ENCODE measurements at places on chromosomes 1 and 21. TPM values are rescaled to one million over a fixed set of nuclear protein-coding genes. Genes with fewer than 3 reads are reported as not detected.

- H3K27ac ChIP-seq, result no peak overlapping the region
- H3K27me3 ChIP-seq, result no peaks in the 10 kb centered on the region
- no peaks in the 10 kb centered on the region for H3K4me1 ChIP-seq
- DNase-seq, result no peak
- H3K36me3 ChIP-seq, result 0 out of 2 replicates have a peak, but pooled peaks cover 6% of the 10 kb centered on the region
- H3K4me3 ChIP-seq, result no peak overlapping the region
These were observed 21.4 kb downstream of the COL6A1 start for GRCh38 chr21:46002841-46003574.

GRCh38 chr21:17697473-17697872, 84.8 kb upstream of the BTG3 start:
- H3K27me3 ChIP-seq, result no peaks in the 10 kb centered on the region
- H3K4me1 ChIP-seq, result no peaks in the 10 kb centered on the region
- no peaks in the 10 kb centered on the region for H3K36me3 ChIP-seq
- DNase-seq, result no peak
- no peak overlapping the region for H3K4me3 ChIP-seq

DNA sequence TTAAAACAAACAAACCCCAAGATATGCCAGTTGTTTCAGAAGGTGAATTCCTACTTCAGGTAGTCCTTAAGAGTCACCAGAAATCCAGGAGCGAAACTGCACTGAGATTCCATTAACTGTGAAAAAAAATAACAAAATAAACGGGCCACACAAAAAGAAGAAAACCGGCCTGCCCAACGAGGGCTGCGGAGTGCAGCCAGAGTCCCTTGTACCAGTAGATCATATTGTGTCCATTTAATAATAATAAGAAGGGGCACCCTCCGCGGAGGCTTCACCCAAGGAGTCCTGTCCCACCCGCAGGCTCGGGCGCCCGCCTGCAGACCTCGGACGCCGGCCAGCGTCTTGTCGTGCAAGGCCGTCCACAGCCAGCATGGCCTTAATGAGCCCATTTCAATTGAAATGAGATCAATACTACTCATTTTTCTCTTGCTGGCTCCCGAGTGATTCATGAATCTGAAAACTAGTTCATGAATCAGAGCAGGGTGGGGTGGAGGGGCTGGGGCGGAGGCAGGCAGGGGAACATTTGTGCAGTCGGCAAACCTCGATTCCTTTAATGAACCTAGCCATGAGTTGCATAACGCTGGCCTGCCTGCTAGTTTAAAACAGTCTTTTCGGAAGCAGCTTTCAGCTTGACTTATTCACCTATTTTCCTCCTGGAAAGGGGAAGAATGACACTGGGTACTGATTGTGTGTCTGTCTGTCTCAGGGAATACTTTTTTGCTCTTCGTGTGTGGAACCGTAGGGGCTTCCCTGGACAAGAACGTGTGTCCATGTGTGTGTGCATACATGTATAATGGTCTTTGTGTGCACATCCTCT, 113.1 kb upstream of the IRF2BP2 start:
- H3K36me3 ChIP-seq, result no peaks in the 10 kb centered on the region
- H3K4me3 ChIP-seq, result no peak overlapping the region
- no peak for DNase-seq
- H3K4me1 ChIP-seq, result peaks cover 42% of the 10 kb centered on the region

DNA sequence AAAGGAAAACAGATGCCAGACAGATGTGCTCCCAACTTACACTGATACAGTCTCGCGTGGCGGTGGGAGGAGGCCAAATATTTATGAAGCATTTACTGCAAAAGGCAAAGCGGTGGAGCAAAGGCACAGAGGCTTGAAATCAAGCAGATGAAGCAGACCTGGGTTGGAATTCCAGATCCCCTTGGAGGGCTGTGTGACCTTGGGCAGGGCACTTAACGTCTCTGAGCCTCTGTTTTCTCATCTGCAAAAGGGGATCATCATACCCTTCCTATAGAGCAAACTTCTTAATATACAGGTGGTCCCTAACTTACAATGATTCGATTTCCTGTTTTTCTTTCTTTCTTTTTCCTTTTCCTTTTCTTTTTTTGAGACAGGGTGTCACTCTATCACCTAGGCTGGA, 54.1 kb downstream of the IGSF21 start:
- DNase-seq, result no peak
- H3K27me3 ChIP-seq, result no peaks in the 10 kb centered on the region
- no peak overlapping the region for H3K27ac ChIP-seq
- H3K4me1 ChIP-seq, result peaks cover 11% of the 10 kb centered on the region
- no peaks in the 10 kb centered on the region for H3K36me3 ChIP-seq
- H3K4me3 ChIP-seq, result no peak overlapping the region

DNA sequence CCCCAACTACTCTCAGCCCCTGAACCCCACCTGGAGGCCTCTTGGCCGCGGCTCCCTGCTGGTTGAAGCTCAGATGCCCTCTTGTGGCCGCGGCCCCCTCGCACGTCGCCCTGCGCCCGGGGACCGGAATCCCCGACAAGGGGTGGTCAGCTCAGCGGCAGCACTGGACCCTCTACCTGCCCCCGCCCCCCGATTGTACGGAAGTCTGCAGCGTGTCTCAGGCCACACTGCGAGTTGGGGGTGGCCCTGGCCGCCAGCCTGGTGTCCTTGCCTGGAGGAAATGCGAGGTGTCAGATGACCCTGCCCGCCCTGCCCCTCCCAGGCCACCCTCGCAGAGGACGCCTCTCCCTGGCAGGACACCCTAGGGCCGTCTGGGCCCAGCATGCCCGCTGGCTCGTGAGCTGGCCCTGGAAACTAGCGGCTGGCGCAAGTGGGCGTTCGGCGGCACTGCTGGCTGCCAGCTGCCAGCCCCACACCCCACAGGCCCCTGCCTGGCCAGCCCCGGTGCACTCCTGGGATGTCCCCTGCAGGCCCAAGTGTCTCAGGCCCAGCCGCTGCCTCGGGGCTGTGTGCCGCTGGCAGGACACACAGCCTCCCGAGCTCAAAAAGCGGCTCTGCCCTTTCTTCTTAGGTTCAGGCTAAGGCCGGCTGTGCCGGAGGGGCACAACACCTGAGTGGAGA, 60.8 kb downstream of the EDN2 start:
- H3K36me3 ChIP-seq, result no peaks in the 10 kb centered on the region
- no peak overlapping the region for H3K4me3 ChIP-seq
- H3K27ac ChIP-seq, result no peak overlapping the region
- no peaks in the 10 kb centered on the region for H3K4me1 ChIP-seq
- H3K27me3 ChIP-seq, result no peaks in the 10 kb centered on the region

DNA sequence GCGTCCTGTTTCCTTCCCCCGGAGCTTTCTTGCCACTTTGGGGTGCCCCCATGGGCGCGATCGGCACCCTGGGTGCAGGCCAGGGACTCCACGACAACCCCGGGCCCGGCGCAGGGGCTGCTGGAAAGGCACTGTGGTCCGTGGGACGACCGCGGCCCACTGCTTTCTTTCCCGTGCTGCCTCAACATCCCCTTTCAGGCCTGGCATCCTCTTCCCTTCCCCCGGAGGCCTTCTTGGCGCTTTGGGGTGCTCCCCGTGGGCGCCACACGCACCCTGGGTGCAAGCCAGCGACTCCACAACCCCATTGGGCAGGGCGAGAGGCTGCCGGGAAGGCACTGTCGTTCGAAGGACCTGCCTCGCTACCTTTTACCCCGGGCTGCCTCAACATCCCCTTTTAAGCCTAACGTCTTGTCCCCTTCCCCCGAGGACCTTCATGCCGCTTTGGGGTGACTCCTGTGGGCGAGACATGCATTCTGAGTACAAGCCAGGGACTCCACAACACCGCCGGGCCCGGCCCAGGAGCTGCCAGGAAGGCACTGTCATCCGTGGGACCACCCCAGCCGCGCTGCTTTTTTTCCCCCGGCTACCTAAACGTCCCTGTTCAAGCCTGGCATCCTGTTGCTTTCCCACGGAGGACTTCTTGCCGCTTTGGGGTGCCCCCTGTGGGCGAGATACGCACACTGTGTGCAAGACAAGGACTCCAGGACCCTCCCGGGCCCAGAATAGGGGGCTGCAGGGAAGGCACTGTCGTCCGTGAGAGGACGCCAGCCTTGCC, 137.8 kb downstream of the LIPI start:
- no peaks in the 10 kb centered on the region for H3K36me3 ChIP-seq
- DNase-seq, result peak; percentile 49
- H3K4me1 ChIP-seq, result no peaks in the 10 kb centered on the region
- H3K27me3 ChIP-seq, result no peaks in the 10 kb centered on the region
- no peak overlapping the region for H3K4me3 ChIP-seq

DNA sequence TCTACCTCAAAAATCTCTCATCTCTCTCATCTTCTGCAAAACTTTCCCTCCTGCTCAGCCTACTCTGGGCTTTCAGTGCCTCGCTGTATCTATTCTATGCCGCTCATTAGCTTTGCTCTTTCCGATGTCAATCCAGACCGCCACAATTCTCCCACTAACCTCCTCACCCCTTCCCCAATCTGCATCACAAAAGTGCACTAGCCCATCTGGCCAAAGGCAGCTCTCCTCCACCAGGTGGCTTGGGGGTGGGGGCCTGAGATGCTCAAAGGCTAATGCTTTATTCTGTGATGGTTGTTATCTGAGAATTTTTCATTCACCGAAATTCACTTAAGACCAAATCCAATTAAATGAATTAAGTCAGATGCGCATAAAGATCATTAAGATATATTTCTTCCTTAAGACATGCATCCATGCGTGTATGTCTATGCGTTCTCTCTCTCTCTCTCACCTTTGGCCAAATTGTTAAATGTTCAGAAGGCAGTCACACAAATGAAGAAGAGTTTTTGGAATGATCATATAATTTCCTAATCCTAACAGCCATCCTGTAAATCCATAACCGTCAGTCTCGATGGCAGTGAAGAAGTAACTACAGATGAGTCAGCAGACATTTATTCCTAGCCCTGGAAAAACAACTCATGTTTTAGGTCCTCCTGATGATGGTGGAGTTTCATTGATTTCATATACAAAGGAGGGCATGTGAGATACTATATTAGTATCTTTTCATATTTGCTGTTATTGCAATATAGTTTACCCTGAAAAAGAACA, 111.3 kb downstream of the C1orf21 start:
- H3K36me3 ChIP-seq, result no peaks in the 10 kb centered on the region
- 0 out of 2 replicates have a peak overlapping the region, but pooled peaks have one; percentile 1 for H3K4me3 ChIP-seq
- peaks cover 53% of the 10 kb centered on the region for H3K4me1 ChIP-seq
- DNase-seq, result peak; percentile 94
- peak overlapping the region; percentile 47 for H3K27ac ChIP-seq
- no peaks in the 10 kb centered on the region for H3K27me3 ChIP-seq

GRCh38 chr1:6145864-6146410, 34.2 kb downstream of the CHD5 start:
- DNase-seq, result no peak
- peaks cover 24% of the 10 kb centered on the region for H3K27me3 ChIP-seq
- no peak overlapping the region for H3K27ac ChIP-seq
- no peaks in the 10 kb centered on the region for H3K4me1 ChIP-seq

- H3K4me3 ChIP-seq, result no peak overlapping the region
- no peaks in the 10 kb centered on the region for H3K4me1 ChIP-seq
- no peaks in the 10 kb centered on the region for H3K27me3 ChIP-seq
- no peak overlapping the region for H3K27ac ChIP-seq
- H3K36me3 ChIP-seq, result no peaks in the 10 kb centered on the region
These were observed 98.0 kb upstream of the TMPRSS2 start for GRCh38 chr21:41605934-41606285.

- no peak overlapping the region for H3K27ac ChIP-seq
- peaks cover 10% of the 10 kb centered on the region for H3K4me1 ChIP-seq
- no peak overlapping the region for H3K4me3 ChIP-seq
- no peaks in the 10 kb centered on the region for H3K36me3 ChIP-seq
These were observed 73.0 kb downstream of the HS2ST1 start for GRCh38 chr1:86987446-86987845.

- no peak overlapping the region for H3K4me3 ChIP-seq
- no peaks in the 10 kb centered on the region for H3K36me3 ChIP-seq
- no peak overlapping the region for H3K27ac ChIP-seq
- no peak for DNase-seq
These were observed 534.5 kb downstream of the PTPRC start for GRCh38 chr1:199173356-199173755.

DNA sequence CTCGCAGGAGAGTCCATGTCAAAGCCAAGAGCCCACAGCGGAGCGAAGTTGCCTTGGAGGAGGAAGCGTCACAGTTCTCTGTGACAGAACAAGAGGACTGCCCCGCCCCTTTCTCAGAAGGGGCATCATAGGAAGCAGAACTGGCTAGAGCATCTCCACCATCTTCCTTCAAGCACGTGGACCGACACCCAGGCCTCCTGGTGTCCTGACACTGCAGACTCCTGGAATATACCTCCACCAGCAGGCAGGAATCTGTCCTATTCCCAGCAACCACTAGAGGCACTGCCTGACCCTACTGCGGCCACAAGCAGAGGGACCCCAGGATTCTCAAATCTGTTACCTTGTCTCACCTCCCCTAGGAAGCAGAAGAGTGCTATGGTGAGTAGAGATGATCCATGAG, 37.8 kb downstream of the GPA33 start:
- no peak overlapping the region for H3K27ac ChIP-seq
- H3K27me3 ChIP-seq, result no peaks in the 10 kb centered on the region
- peak; percentile 84 for DNase-seq
- H3K36me3 ChIP-seq, result no peaks in the 10 kb centered on the region

DNA sequence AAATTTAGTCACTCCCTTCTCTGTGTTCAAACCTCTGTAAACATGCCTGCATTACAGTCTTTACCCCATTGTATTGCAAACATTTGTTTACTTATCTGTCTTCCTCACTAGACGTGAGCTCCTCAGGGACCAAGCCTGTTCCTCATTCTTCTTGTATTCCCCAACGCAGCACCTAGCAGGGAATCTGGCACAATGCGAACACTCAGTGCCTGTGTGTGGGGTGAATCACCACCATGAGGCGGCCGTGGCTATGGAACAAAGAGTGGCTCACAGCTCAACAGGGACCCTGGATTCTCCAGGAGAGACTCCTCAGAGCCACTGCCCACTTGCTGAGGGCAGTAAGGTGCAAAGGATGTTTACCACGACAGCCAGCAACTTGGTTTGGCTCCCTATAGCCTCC, 95.9 kb downstream of the DDX20 start:
- H3K4me3 ChIP-seq, result no peak overlapping the region
- H3K36me3 ChIP-seq, result no peaks in the 10 kb centered on the region
- H3K27me3 ChIP-seq, result no peaks in the 10 kb centered on the region
- H3K27ac ChIP-seq, result no peak overlapping the region
- H3K4me1 ChIP-seq, result peaks cover 19% of the 10 kb centered on the region
- DNase-seq, result peak; percentile 41

DNA sequence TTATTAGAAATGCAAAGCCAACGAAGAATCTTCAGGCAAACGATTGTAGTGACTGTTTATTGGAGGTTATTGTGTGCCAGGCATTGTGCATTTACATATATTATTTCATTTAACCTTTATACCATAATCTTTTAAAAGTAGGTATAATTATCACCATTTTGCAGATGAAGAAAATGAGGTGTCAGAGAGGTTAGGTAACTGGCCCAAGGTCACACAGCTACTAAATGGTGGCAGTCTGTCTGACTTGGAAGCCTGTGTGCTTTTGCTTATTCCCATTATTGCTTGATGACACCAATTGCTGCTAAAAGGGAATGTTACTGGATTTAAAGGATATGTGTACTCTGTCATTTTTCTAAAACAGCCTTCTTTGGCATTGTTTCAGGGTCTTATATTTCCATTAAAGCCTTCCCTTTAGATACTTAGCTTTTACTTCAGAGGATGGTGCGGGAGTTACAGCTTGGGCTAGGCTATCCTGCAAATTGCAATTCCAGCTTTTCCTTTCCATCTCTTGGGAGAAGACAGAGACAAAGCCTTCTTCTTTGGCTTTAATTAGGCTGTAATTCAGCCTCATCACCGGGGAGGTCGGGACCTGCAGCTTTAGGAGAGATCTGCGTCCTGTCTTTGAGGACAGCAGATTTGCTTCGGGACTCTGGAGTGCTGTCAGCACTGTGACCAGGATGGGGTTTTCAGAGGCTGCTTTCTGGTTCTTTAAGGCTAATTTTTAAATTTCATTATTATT, 37.4 kb upstream of the ERRFI1 start:
- no peak for DNase-seq
- H3K36me3 ChIP-seq, result no peaks in the 10 kb centered on the region
- H3K4me3 ChIP-seq, result no peak overlapping the region

Gene CFAP141
- total RNA-seq, result not detected

Gene GSTM5
- 4.8 TPM for total RNA-seq

Gene ZMPSTE24
- total RNA-seq, result 51.2 TPM

Gene GCSAML
- total RNA-seq, result not detected
